D721Med (cell line): ENCODE measurements at places on chromosomes 2 and 18.

DNA sequence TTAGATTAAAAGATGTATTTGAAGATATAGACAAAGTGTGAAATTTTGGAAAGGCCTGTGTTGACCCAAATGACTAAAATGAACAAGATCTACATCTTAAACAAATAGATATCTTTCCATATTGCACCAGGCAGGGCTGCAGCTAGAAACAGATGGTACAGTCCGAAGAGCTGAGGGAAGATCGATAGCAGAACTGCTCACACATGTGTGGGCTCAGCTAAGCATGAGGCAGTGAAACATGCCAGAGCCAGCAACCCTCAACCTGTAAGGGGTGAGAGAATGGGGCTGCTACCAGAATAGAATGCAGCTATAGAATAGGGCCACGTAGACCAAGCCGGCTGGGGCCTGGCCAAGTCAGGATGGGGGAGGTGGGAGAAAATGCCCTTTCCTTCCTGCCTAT, 87.8 kb downstream of the SLC5A7 start:
- no peak for DNase-seq

- no peak for DNase-seq
Observed at GRCh38 chr2:215432759-215433594, 2.9 kb downstream of the FN1 start.

DNA sequence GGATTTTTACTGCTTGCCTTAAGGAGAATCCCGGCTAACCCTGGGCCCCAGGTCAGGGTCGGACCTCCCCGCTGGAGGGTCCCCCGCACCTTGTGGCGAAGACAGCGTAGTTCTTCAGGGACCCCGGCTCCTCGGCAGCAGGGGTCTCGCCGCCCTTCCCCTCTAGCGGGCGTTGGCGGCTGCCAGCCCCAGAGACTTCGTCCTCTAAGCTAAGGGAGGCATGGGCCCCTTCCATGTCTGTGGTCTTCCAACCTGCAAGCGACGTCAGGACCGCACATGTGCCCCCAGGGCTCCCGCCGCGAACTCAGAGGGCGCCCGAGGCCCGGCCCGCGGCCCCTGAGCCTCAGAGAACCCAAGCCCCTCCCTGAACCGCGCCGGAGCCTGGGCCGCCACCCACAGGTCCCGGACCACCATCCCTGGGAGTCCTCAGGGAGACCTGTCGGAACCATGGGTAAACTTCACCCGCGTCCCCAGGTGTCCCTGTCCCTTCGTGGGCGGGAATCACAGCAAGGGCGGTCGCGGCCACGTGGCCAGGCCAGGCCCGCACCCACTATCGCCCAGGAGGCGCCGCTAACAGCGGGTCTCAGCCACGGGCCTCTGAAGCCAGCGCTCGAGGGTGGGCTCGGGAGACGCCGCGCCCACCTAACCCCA, 562 bp downstream of the ANKMY1 start:
- no peak for DNase-seq

GRCh38 chr2:56749152-56749752, 565.5 kb downstream of the CCDC85A start:
- DNase-seq, result no peak

DNA sequence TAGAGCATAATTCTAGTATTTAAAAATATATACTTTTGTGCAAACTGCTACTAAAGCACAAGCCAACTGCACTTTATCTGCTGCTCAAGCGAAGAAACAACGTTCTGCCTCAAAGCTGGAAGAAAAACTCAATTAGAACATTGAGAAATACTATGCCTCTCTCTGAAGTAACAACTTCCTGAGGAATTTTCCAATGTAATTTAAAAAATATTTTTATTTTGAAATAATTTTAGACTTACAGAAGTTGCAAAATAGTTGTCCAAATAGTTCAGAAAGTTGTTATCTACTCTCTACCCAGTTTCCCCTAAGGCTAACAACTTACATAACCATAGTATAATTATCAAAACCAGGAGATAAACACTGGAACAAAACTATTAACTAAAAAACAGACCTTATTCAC, 12.3 kb upstream of the POLI start:
- no peak for DNase-seq

- DNase-seq, result no peak
Observed at GRCh38 chr2:51231071-51231470, 199.1 kb upstream of the NRXN1 start.

DNA sequence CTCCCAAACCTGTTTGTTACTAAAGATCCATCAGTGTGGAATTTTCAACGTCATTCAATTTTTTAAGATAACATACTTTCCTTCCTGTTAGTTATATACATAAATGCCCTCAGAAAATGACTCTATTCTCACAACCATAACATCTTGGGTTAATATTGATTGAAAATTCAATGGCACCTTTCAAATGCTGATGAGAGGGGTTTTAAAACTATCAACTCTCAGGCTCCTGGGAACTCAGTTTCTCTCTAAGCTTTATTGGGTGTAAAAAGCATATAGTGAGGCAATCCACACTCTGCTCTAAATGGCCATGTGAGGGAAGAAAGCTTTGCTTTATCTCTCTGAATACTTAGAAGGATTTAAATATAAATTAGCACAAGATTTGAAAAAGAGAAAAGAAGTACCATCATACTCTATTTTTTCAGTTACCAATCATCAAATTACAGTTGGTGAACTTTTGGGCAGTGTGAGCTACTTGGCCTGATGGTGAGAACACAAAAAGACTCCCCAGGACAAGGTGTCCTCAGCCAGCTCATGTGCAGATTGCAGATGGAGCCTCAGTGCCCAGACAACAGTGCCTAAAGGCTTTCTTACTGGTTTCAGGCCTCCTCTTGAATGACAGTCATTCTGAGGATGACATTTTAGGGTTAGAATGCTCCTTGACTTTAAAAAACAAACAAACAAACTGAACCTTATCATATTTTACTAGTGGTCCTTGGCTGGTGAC, 24.6 kb upstream of the CERS6 start:
- DNase-seq, result no peak

DNA sequence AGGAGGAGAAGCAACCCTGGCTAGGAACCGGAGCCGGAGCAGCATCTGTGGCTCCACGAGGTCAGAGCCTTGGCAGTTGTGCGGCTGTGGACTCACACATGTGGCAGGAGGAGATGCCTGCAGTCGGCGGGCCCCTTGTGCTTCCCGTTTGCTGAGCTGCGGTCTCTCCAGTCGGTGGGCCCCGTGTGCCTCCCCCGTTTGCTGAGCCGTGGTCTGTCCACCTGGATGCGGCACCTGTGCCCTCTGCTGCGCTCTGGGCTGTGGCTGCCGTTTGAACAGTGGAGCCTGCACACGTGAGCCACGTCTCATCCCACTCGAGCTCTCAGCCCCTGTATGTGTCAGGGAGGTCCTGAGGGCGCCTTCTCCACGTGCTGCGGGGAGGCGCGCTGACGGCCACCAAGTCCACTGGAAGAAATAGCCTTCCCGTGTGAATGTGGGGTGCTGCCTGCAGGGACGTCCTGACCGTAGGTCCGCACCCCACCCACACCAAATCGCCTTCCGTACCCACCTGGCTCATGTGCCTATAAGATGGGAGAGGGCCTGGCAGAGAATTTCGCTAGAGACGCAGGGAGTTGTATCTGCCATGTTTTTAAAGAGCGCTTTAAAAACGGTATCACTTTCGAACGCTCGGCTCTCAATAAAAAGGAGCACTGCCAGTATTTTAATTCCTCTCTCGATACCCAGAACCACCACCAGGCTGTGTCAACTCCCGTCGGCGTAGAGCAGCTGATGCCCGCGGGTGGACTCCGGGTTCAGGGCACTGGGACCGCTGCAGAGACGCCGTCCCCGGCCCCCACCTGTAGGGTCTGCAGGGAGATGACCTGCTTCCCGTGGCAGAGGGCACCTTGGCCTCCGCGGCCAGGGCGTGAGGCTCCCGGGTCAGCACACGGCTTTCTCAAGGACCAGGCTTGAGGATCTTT, 117.0 kb downstream of the NFATC1 start:
- DNase-seq, result no peak

GRCh38 chr2:47083886-47084687, 71.0 kb downstream of the STPG4 start:
- no peak for DNase-seq

- peak; percentile 62 for DNase-seq
Observed at GRCh38 chr18:50748243-50749229, 71.3 kb downstream of the MRO start.

DNA sequence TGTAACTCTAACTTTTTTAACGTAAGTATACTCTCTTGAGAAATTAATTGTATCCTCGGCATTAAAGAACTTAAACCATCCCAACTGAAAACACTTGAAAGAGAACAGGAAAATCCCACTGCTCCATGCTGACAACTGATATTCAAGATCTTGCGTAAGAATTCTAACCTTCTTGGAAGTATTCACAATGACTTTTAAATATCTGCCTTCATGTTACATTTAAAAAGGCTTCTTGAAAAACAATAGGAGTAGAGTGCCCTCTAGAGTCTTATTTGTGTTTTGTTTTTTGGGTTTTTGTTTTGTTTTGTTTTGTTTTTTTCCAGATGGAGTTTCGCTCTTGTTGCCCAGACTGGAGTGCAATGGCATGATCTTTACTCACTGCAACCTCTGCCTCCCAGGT, 65.4 kb upstream of the DNAJC10 start:
- no peak for DNase-seq
